ENCODE measurements at places on chromosomes 1 and 21.

DNA sequence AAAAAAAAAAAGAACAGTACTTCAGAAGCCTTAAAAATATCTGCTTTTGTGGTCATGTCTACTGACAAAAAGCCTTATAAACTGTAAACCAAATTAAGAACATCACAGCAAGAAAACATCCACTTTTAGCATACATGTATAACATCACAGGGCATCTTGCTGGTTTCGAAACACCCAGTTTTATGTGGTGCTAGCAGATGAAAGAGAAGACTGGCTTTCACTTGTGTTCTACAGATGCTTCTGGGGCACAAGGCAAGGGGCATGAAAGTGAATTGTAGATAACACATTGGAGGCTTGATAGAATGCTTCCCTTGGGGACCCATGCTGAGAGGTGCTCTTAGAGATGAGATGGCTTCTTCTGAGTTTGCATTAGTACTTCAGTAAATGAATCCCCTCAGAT lies 543.7 kb upstream of the PKN2 start:
- DNase-seq: no peak

- no peak for DNase-seq
Measured at GRCh38 chr21:39029900-39030884, 153.1 kb downstream of the PSMG1 start.

DNA sequence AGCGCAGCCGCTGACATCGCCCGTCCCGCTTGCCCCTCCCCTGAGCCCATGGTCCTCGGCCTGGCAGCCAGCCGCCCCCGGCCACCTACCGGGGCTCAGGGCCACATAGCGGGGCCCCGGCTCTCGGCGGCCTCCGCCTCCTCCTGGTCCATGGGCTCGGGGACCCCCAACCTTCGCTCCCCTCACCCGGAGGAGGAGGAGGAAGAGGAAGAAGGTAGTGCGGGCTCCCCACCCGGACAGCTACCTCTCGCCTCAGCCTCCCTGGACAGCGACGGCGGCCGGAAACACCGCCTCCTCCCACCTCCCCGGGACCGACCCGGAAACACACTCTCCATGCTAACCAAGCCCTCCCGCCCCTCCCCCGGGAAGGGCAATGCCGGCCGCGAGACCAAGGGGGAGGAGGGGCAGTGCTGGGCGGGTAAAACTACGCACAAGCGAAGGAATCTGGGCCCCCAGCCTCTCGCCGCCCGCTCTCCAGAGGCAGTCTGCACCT lies at the start of gene KIAA0319L:
KIAA0319L (minus strand) TSS at position 286 of the 493 bp plus-strand sequence. CDS start 2,912 bp downstream, outside the sequence.
- no peak for DNase-seq

- no peak for DNase-seq
Measured at GRCh38 chr1:243416495-243416894, 160.7 kb downstream of the SDCCAG8 start.

- DNase-seq: no peak
Measured at GRCh38 chr1:153057375-153057774, at the start of gene SPRR2A. Gene SPRR2A (minus strand): TSS chr1:153057512. CDS start chr1:153056735, 777 bp downstream.

GRCh38 chr1:50430010-50430405 lies 6.8 kb upstream of the DMRTA2 start:
- no peak for DNase-seq

DNA sequence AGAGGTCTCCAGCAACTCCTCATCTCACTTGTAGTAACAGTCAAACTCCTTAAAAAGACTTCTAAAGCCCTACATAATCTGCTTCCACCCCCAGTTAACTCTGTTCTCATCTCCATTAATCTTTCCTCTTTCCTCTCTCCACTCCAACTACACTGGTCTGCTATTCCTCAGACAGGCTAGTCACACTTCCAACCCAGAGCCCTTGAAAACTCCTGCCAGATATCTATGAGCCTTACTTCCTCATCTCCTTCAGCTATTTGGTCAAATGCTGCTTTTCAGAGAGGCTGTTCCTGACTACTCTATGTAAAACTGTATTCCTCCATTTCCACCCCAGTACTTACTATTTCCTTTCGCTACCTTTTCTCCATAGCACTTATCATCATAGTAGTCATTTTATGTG lies 24.4 kb downstream of the PCP4L1 start:
- DNase-seq: no peak

DNA sequence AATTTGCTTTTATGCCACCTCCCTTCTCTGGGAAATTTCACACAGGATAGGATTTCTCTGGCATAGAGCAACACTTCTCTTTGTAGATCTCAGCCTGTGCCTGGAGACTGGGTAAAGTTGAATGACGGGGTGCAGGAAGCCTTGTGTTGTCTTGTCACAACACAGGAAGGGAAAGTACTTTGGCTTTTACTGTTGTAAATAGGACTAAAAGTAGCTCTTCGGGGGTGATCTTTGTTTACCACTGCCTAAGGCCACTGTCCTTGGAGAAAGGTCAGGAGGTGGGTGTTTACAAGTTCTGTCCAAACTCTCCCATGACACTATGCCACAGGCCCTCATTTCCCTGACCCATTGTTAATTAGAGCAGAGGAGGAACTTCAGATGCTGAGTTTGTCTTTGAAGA lies 139.7 kb downstream of the FGGY start:
- DNase-seq: no peak

DNA sequence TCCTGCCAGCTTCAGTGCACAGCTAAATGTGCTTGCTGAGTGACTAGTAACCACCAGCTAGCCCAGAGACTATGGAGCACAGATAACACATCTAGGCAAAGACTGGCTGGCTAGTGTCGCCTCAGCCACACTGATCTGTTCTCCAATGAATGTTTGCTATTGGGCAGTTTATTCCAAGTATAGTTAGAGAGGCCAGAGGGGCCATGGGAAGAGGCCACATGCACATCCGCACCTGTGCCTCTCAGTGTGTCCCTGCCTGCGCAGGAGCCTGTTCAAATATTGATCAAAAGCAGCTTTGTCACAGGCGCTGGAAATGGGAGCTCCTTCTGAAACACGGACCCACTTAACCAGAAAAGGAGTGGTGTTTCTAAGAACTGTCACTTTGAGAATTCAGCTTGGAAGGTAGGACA lies 51.3 kb upstream of the ATP1A1 start:
- no peak for DNase-seq

DNA sequence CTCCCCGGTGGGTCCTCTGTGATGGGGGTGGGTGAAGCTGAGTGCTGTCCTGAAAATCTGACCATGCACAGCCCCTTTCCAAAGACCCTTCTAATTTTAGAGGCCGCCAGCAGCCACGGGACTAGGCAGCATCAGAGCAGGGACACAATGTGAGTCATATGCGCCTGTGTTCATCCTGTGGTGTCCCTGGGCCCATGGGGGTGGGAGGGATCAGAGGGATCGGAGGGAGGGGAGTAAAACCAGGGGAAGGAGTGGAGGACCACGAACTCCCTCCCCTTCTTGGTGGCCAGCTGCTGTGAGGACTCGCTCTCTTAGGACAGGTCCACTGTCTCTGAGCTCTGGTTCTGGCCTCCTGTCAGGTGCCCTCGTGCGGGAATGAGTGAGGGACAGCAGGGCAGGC lies 61.5 kb downstream of the ADARB1 start:
- no peak for DNase-seq
